NCI-H1694 treated with DMSO at 0.1 percent for 48 hours (cell line): ENCODE measurements at places on chromosomes 7 and 10.

DNA sequence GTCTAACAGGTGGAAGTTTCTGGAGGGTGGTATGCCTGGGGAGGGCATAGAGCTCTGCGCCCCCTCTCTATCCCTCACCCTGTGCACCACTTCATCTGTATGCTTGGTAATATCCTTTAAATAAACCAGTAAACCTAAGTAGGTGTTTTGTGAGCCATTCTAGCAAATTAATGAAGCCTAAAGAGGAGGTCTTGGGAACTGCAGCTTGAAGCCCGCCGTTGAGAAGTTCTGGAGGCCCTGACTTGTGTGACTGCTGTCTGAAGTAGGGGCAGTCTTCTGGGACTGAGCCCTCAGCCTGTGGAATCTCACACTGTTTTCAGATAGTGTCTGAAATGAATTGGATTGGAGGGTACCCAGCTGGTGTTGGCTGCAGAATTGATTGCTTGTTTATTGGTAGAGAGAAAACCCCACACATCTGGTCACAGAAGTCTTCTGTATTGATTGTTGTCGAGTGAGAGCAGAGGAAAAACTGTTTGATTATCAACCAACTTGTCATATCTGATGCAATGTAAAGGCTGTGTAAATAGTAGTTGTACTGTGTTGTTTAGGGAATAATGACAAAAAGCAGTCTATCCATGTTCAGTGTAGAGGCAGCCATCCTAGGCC is 4.7 kb downstream of the CRCP start:
- no peak for DNase-seq

- no peak for DNase-seq
Observed at GRCh38 chr7:66301737-66302136, 96.6 kb downstream of the TPST1 start.

DNA sequence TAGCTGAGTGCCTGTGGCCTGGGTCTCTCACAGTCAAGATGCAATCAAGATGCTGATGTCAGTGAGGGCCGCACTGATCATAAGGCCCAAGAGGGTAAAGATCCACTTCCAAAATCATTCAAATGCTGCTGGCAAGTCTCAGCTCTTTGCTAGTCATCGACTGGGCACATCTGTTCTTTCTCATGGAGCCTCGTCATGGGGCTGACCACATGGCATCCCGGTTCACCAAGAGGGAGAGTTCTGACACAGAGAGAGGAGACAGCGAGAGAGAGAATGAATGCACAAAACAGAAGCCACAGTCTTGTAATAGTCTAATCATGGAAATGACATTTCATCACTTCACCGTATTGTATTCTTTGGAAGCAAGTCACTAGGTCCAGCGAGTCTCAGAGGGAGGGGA is 1067.5 kb upstream of the C7orf33 start:
- no peak for DNase-seq

DNA sequence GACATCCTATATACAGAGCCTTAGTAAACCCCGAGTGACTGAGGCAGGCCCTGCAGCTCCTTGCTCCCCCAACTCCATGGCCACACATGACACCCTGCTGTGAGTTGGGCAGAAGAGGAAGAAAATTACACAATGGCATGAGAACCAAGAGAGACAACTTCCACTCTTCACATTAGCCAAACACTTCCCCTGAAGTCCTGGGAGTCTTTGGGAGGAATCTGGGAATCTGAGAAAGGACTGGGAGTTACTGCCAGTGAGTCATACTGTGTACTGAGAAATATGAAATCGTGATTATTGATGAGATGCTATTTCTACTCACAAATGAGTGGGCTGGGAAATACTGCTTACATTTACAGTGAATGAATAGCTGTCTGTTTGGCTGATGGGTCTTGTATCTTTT is 116.6 kb downstream of the SPAG6 start:
- DNase-seq = no peak

DNA sequence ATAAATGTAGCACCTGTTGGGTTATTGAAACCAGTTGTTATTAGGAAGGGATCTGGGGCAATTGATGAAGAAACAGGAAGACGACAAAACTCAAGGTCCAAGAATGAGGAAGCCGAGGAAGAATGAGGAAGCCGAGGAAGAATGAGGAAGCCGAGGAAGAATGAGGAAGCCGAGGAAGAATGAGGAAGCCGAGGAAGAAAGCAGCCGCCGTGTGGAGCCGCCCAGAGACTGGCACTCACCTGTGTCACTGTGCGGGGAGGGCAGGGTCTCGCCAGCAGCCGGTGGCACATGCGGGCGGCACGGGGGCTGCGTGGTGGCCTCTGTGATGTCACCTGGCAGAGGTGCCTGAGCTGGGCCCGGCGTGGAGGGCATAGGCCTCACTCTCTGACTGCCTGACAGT is 71.1 kb upstream of the CFAP46 start:
- DNase-seq = no peak
